Kidney capillary endothelial cell (primary cell): ENCODE measurements at places on chromosomes 1 and 21.

- no peak for DNase-seq
These were observed 111.7 kb downstream of the DISP1 start for GRCh38 chr1:222926566-222926965.

- no peak for DNase-seq
These were observed 71.9 kb downstream of the GPR88 start for GRCh38 chr1:100609849-100610248.

- no peak for DNase-seq
These were observed 33.9 kb upstream of the PGM1 start for GRCh38 chr1:63559357-63559756.

DNA sequence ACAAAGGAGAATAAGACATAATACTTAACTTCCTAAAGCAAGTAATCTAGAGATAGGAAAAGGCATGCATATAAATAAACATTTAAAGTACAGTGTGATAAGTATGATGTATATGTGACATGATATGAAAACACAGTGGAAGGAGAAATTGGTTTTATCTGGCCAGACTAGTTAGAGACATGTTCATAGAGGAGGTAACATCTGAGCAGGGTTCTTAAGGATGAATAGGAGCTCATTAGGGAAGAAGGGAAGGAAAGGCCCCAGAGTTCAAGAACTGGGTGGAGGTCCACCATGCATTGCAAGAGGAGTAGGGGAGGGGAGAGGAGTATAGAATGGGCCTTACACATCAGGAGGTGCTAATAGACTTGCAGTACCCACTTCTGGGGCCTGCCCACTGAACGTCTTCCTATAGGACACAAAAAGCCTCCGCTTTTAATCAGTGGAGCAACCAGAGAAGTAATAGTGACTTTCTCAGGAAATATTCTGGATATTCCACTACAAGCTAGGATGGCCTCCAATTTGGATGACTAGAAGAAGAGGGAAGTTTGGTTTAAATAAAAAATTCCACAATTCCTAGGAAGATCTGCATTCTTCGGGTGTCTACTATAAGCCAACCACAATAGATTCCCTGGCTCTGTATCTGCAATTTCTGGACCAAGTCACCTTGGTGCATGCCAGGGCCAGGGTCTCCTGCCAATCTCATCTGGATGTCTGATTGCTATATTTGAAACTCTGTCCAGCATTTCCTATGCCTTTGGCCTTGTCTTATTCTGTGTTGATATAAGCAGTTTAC is 41.9 kb downstream of the NGF start:
- no peak for DNase-seq

DNA sequence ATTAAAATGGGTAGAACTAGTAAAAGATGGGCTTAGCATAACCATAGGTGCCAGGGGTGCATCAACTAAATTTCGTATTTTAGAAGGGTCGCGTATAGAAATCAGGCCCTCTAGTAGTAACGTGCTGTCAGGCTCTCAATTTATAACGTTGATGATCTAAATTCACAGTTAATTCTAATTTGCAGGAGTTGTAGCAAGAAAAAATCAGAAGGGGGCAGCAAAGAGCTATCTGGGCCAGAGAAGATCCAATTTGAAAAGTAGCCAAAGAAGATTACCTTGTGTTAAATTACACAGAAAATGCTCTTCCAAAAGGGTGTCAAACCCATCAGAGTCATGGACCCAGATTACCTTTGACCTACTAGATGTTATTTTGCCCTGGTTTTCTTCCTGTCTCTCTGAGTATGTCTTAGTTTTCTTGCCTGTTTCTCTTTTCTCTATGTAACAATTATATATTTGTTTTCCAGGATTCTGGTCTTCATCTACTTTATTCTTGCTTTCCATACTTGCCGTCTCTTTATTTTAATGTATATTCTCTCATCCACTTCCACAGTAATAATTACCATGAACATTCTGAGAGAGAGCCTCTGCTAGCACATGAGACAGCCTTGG is 1030.9 kb downstream of the AMY1C start:
- DNase-seq: peak; percentile 26

DNA sequence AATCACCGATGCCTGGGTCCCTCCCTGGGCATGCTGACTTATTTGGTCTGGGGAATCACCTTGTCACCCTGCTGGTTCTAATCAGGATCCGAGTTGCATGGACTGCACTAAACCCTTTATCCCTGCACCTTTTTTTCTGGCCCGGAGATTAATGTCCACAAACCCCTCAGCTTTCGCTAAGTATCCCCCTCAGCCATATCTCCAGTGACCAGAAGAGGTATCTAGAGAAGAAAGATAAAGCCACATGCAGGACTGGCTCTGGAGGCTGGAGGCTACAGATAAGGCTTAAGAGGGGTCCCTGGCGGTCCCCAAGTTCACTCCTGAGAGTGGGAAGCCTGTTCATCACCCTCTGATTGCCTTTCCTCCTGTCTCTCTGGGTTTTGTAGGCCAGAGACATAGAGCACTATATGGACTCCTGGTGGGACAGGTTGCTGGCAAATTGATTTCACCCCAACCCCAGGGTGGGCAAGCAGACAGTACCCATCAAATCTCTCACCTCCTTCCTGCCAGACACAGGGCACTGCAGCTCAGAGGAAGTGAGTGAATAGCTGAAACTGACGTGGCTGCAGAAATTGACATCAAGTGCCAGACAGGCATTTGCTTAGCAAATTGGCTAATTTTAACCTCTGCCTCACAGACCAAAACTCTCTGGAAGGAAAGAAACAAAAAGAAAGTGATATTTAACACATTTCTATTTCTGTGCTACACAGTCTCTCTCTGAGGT is 38.8 kb downstream of the HMGB4 start:
- DNase-seq: peak; percentile 57

DNA sequence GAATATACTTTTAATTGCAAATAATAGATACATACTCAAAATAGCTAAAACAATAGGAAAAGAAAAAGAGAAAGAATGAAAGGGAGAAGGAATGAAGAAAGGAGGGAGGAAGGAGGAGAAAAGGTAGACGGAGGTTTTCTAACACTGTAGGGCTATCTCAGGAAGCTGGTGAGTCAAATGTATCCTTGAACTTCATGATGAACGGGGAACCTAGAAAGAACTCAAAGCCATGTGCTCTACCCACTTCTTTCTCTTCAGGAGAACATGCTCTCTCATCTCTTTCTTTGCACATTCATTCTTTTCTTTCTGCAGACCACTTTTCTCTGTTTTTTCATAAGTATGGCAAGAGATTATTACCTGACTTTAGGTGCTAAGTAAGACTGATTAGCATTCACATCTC is 37.3 kb upstream of the ZNF644 start:
- no peak for DNase-seq
